ENCODE measurements at places on chromosomes 5 and 9.

- DNase-seq, result no peak
Measured at GRCh38 chr5:175226506-175226905, 217.5 kb downstream of the DRD1 start.

DNA sequence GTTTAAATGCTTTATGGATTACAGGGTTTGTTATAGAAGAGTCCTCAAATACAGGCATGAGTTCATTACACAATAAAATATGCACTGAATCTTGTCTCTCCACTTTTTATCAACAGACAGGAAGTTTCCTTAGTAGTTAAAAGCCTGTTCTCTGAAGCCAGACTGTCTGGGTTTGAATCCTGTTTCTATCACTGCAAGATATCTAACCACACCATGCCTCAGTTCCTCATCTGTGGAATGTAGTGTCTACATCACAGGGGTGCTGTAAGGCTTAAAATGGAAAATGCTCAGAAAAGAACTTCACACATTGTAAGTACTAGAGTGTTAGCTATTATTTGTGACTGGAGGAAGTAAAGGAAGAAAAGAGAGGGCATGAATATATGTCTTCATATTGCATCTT lies 9.3 kb downstream of the LIX1 start:
- DNase-seq, result no peak

- DNase-seq, result no peak
Measured at GRCh38 chr5:154384480-154385235, 61.1 kb upstream of the SAP30L start.

GRCh38 chr5:33441241-33442177 lies 744 bp downstream of the TARS1 start:
- DNase-seq, result no peak

DNA sequence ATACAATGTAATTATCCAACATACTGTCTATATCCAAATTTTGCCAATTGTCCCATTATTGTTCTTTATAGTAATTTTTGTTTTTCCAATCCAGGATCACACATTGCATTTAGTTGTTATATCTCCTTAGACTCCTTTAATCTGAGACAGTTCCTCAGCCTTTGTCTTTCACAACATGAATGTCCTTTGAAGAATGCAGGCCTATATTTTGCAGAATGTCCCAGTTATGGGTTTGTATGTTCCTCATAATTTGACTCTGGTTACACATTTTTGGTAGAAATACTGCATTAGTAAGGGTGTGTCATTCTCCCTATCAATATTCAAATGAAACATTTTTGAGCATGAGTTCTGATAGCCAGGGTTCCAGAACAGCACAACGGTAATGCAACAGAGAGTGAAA lies 6.7 kb downstream of the CD180 start:
- DNase-seq, result no peak

GRCh38 chr5:111859533-111860270 lies 102.7 kb upstream of the NREP start:
- no peak for DNase-seq

- no peak for DNase-seq
Measured at GRCh38 chr5:54717870-54718269, 200.3 kb downstream of the SNX18 start.

DNA sequence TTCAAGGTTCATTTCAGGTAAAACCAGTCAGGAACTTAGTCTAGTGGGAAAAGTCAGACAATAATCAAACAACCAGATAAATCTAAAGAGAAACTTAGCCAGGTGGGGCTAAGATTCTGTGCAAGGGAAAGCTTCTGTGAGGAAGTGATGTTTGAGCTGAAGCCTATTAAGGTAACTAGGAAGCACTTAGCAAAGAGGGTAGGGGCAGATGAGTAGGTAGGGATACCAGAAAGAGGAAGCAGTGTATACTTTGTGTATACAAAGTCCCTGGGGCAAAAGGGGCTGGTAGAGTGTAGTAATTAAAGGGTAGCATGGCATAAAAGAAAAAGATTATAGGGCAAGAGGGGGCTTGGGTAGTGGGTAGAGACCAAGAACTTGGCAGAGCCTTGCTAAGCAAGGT lies 3.6 kb upstream of the SPATA24 start:
- DNase-seq, result no peak

GRCh38 chr9:75892216-75892911 lies 1.9 kb downstream of the PCSK5 start:
- no peak for DNase-seq

GRCh38 chr9:78453450-78453849 lies 156.5 kb downstream of the PSAT1 start:
- DNase-seq, result no peak

DNA sequence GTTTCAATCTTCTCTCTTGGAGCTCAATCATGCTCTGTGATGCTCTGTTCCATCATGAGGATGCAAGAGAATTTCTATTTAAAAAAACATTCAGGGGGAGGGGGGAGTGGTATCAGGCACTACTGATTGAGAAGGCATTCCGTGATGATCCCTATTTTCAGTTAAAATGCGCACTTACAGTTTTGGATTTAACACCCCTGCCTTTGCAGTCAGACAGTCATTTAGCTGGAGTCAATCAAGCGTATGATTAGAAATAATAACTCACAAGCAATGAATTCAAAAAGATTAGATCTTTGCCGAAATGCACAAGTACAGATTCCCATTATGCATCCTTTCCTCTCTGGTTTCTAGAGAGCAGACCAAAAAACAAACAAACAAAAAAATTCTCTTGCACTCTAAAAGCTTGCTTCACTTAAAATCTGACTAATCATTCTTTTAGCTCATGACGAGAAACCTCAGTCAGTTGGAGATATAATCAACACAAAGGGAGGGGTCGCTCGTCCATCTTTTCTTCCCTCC lies 55.4 kb downstream of the EFNA5 start:
- no peak for DNase-seq

- DNase-seq, result no peak
Measured at GRCh38 chr5:50547303-50547702, 106.2 kb upstream of the EMB start.

GRCh38 chr5:143782588-143783386 lies 29.2 kb upstream of the HMHB1 start:
- no peak for DNase-seq

DNA sequence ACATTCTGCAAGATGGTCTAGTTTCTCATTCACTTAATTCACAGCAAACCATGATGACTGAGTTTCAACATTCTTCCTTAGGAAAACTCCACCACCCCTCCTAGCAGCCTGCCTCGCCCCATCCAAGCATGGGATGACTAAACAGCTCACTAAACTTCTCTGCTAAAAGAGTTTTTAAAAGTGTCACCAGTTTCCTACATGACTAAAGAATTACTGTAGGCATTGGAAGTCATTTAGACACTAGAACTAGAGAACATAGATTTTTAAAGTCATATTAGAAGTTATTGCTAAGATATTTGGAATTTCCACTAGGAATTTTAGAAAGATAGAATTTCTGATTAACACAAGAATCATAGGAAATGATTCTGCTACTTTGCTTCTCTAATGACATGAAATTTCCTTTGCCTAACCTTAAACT lies 5.5 kb upstream of the ESM1 start:
- DNase-seq, result no peak

DNA sequence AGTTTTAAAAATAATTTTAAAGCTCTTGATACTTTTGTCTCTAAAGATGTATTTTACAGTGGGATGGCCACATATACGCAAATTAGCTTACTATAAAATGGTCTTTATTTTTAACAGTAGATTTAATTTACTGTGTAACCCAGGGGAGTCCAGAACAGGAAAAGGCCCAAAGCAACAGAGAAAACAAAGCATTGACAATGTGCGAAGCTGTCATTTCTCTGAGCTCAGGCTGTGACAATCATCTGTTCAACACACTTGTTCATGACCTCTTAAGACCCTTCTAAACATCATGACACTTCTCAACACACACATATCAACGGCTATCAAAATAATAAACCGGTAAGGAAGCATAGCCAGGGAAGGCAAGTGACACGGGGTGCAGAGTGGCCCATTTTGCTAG lies 499.6 kb upstream of the MPDZ start:
- DNase-seq, result no peak

- DNase-seq, result no peak
Measured at GRCh38 chr9:77916410-77916819, 115.2 kb downstream of the GNAQ start.

- DNase-seq, result no peak
Measured at GRCh38 chr5:171634511-171634910, 151.1 kb upstream of the SMIM23 start.

DNA sequence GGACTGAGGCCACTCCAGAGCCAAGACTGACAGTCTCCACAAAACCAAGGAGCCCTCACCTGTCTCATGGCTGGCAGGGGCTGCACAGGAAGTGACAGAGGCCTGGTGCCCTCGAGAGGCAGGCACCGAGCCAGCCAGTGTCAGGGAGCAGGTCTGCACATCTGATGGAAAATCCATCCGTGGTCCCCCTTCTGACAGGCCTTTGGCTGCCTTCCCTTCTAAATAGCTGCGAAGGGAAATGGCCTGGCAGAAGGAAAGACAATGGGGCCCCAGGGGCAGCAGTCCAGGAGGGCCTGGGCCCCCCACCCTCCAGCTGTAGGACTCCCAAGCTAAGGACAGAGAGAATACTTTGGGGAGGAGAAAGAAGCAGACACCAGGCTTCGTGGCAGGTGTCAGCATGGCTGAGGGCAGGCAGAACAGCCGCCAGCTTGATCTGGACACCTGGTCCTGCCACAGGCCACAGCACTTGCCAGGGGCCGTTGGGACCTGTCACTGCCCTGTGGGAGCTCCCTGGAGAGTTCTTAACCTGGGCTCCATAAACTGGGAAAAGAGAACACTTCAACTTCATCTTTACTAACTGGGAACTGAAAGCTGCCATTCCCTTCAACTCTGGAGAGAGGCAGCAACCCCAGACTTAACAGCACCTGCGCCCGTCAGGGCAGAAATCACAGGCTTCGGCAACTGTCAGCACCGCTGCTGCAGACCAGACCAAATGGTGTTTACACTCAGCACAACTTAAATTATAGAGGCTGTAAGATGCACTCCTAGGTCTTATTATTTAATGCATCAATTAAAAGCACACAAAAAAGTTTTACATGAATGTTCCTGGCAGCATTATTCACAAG lies 22.0 kb downstream of the ADAMTS2 start:
- no peak for DNase-seq

- DNase-seq, result no peak
Measured at GRCh38 chr5:133460172-133460758, 152.1 kb downstream of the FSTL4 start.

- DNase-seq, result no peak
Measured at GRCh38 chr5:147290261-147290660, 55.4 kb downstream of the STK32A start.

DNA sequence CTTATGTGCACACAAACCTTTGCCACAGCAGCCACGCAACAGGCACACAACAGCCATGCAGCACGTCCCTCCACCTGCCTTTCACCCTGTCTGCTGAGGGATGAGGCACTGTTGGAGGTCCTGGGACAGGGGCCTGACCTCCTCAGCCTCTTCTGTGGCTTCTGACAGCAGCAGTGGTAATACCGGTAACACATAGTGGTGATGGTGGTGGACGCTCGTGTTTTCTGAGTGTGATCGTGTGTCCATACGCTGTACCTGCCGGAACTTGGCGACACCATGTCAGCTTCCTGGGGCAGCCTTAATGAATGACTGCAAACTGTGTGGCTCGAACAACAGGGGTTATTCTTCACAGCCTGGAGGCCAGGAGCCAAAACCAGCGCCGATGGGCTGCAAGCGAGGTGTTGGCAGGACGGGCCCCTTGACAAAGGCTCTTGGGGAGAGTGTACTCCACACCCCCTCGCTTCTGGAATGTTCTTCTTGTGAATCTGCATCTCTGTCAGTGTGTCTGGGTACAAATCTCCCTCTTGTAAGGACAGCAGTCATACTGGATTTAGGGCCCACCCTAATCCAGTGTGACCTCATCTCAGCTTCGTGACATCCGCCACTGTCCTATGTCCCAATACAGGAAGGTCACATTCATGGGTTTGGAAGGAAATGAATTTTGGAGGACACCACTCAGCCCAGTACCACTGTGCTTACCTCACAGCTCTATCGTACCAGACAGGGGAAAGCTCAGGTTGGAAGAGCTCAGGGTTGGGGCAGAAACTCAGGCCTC lies 55.3 kb upstream of the EXOC3 start:
- no peak for DNase-seq

- DNase-seq, result no peak
Measured at GRCh38 chr9:96232164-96232538, 69.8 kb downstream of the HSD17B3 start.

DNA sequence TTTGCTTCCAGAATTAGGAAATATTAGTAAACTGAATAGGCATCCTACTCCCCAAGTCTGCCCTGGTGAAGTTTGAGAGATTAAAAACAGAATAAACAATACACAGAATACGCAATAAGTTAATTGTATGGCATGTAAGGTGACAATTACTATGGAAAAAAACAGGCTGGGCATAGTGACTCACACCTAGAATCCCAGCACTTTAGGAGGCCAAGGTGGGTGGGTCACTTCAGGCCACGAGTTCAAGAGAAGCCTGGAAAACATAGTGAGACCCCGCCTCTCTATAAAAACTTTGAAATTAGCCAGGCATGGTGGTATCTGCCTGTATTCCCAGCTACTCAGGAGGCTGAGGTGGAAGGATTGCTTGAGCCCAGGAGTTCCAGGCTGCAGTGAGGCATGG lies 64.2 kb upstream of the SUSD1 start:
- no peak for DNase-seq

GRCh38 chr5:174288439-174288838 lies 242.9 kb downstream of the NSG2 start:
- DNase-seq, result no peak

GRCh38 chr9:77843076-77843870 lies 188.3 kb downstream of the GNAQ start:
- no peak for DNase-seq

- no peak for DNase-seq
Measured at GRCh38 chr5:123665822-123666371, 153.9 kb downstream of the CSNK1G3 start.

DNA sequence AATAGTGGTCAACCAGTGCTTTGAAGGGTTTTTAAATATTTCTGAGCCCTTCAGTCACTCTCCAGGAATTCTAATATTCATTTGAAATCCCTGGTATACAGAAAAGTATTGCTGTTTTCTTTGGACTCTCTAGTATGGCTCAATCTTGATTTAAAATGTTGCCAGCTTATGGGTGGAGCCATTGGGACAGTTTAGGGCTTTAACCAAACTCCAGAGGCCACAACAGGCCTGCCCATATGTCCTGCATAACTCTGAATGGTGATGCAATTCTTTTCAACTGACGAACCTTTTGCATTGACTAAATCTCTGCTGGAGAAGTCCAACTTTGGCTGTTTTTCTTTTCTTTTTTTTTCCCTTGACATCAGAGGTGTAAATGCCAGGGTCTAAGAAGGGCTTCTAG lies 10.3 kb upstream of the ANKHD1 start:
- no peak for DNase-seq

DNA sequence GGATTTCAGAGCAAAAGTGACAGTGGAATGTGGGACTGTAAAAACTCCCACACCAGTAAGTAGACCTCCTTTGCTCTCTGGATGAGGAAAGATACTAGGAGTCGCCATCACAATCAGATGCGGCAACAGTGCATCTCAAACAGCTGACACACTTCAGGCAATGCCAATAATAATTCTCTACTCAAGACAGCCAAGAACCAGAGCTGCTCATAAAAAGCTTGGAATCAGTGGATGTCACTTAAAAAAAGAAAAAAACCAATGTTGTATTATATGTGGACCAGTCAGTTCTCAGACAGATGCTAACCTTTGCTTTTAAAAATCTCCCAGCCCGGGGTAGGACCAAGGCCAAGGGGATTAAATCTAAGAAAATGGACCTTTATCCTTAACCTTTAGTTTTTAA lies 185.0 kb downstream of the GNA14 start:
- no peak for DNase-seq

All from NCI-H1417 treated with DMSO at 0.1 percent for 48 hours (cell line).